ENCODE measurements at places on chromosomes 3 and 15. TPM values are rescaled to one million over a fixed set of nuclear protein-coding genes. Genes with fewer than 3 reads are reported as not detected.

The UROC1 gene
- total RNA-seq: not detected

GRCh38 chr15:90141646-90142045, 39.4 kb upstream of the IDH2 start:
- DNase-seq: no peak

DNA sequence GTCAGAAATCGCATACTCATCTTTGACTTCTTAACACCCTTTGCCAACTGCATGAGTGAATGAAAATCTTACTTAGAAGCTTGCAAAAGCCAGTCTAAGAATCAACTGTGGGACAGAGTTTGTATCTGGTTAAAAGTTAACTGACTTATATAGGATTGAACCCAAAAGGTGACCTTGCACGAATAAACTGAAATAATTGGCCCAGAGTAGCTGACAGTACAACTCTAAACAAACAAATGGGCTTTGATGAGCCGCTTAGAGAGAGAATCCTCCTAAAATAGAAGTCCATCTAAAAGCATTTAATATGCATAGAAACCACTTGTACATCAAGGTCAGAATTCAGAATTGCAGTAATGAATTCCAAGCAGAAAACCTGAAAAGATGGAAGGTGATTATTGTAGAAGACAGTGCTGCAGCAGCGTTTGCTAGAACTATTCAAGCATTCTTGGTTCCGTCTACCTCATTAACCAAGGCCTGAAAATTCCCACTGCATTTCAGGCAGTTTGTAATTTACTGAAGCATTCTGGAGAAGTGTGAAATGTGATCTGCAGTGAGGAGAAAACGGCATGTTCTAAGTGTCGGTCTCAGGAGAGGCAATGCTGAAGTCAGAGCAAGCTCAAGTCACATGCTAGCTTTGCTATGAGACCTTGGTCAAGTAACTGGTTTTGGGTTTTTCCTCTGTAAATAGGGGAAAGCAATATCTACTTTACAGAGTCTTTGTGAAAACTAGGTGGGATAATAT, 103.7 kb downstream of the CADPS start:
- DNase-seq: no peak

GRCh38 chr3:157700405-157700804, 197.2 kb upstream of the VEPH1 start:
- DNase-seq: peak; percentile 1

DNA sequence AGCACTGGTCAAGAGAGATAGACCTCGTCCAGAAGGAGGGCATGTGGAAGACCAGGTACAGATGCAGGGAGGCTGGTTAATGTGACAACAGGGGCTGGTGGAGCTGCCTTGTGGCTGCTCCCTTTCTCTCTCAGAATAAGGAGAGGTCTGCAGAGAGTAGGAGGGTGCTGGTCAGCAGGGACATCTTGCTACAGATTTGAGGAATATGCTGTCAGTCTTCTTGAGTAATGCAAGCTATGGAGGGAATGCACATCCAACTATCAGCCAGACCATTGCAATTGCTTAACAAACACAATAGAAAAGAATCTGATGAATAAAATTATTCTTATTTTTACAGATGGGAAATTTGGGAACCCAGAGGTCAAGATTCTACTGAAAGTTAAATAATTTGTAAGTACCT, 20.3 kb upstream of the SIAH2 start:
- no peak for DNase-seq
